ENCODE measurements at places on chromosomes 16 and 17. TPM values are rescaled to one million over a fixed set of nuclear protein-coding genes. Genes with fewer than 3 reads are reported as not detected.

HYDIN gene
- total RNA-seq, result 35.0 TPM

CRYBA1 gene
- total RNA-seq, result not detected

DNA sequence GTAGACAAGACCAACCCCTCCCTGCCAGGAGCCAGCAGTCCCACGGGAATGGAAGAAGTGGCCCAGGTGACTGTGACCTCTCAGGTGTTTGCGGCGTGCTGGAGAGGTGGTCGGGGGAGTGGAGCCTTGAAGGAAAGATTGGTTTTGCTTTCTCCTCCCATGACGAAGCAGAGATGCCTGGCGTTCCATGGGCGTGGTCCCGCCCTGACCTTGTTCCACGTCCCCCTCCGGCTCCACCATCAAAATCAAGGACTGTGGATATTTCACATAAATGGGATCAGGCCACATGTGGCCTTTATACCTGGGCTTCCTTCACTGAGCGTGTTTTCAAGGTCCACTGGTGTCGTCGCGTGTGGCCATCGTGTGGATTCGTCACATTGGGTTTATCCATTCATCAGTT, 270.6 kb upstream of the TNRC6C start:
- H3K4me1 ChIP-seq, result peaks cover 3% of the 10 kb centered on the region
- H3K4me3 ChIP-seq, result no peak overlapping the region
- H3K27ac ChIP-seq, result no peak overlapping the region
- no peak for DNase-seq

DNA sequence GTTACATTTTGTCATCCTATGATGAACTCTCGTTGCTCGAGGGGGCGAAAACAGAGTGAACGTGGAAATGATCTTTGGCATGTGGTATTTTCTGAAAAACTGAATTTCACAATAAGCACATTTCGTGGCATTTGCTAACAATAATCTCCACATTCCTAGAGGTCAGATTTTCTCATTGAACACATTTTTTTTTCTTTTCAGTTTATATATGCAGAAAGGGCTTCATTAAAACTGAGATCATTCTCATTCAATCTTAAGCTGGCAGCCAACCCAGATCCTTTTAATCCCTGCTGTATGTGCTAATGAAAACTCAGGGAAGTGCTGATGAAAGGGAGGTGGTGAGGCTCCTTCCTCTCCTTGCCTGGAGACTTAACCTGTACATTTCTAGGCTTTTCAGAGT, 52.6 kb downstream of the PRKCA start:
- no peak overlapping the region for H3K4me3 ChIP-seq
- peaks cover 3% of the 10 kb centered on the region for H3K4me1 ChIP-seq
- DNase-seq, result no peak
- H3K36me3 ChIP-seq, result no peaks in the 10 kb centered on the region
- H3K27me3 ChIP-seq, result no peaks in the 10 kb centered on the region

DNA sequence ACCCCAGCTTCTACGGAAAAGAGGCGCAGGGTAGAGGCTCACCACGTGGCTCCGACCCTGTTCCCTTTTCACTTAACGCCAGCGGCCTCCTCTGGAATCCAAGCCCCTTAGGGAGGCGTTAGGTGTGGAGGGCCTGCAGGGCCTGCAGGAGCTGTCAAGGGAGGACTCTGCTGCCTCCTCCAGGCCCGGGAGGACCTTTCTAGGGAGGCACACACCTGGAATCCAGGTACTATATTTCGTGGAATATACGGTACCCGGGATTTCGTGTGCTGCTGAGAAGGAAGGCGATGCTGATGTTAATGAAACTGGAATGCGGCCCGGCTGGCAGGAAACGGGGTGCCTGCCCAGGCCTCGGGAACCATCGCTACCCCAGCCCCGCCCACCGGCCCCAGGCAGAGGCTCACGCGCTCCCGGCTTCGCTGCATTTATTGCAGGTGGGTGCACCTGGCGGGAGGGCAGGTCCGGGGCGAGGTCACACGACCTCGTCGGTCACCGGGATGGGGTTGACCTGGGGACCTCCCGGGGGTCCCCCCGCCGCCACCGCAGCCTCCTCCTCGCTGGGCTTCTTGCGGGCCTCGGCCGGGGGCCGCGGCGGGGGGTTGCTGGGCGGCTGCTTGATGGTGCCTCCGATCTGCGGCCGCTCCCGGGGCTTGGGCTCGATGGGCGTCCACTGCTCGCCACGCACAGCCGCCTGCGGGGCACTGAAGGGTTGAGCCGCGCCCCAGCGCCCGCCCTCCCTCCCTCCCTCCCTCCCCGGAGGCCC, 4.7 kb downstream of the IL17C start:
- no peak for DNase-seq
- no peak overlapping the region for H3K27ac ChIP-seq
- no peak overlapping the region for H3K4me3 ChIP-seq
- no peaks in the 10 kb centered on the region for H3K4me1 ChIP-seq

DNA sequence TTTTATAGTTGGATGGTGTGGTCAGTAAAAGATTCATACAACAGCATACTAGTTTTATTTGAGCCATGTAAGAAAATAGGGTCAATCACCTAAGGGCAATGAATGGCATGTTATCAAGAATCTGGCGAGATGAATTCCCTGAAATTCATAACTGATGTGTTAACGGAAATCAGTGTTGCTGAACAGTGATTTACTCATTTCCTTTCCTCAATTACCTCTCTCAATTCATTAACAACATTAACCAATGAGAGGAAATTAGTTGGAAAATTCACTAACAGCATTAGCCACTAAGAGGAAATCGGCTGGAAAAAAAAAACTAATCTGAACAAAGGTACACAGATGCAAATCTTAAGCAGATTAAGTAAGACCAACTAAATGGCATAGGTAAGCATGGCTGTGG, 6.3 kb downstream of the CMTR2 start:
- no peaks in the 10 kb centered on the region for H3K27me3 ChIP-seq
- H3K4me1 ChIP-seq, result no peaks in the 10 kb centered on the region
- no peak overlapping the region for H3K27ac ChIP-seq
- no peak overlapping the region for H3K4me3 ChIP-seq
- H3K36me3 ChIP-seq, result peaks cover 13% of the 10 kb centered on the region

All from lung (tissue), 17 donors.